ENCODE measurements at places on chromosomes 1 and 21.
A peak's percentile ranks its signal among the peaks of the same experiment; 100 is the strongest.

- no peak for DNase-seq
Measured at GRCh38 chr1:61967750-61968149, 225.5 kb downstream of the PATJ start.

GRCh38 chr1:165117482-165117881 lies 239.0 kb downstream of the LMX1A start:
- DNase-seq: no peak

DNA sequence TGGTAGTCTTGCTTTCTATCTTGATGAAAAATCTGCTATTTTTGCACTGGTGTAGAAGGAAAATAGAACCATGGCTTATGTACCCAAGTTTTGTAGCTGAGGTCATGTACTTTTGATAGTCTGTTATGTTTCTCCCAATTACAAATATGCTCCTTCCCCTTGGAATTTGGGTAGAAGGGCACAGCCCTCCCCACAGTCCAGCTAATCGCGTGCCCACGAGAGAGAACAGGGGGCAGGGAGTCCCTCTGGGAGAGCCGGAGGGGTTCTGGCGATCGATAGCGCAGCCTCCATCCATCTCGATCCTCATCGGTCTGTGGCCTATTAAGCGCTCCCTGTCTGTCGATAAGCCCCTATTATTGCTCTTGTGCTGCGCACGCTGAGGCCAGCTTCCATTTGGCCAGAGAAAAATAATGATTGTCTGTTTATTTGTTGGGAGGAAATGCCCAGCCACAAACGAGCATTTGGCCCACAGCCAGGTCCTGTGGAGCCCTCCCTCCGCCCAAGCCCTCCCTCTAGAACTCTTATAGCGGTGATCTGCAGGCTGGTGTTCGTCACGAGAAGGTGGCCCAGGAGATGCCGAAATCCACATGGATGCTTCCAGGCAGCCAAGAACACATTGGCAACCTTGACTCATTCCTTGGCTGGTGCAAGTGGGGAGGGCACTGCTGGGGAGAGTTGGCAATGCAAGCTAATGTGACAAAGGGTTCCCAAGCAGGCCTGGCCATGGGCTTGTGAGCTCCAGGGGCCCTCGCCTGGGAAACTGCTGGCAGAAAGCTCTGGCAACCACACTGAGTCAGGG lies 134.7 kb upstream of the TNR start:
- DNase-seq: no peak

GRCh38 chr1:179127163-179127895 lies 45.5 kb downstream of the TOR3A start:
- no peak for DNase-seq

DNA sequence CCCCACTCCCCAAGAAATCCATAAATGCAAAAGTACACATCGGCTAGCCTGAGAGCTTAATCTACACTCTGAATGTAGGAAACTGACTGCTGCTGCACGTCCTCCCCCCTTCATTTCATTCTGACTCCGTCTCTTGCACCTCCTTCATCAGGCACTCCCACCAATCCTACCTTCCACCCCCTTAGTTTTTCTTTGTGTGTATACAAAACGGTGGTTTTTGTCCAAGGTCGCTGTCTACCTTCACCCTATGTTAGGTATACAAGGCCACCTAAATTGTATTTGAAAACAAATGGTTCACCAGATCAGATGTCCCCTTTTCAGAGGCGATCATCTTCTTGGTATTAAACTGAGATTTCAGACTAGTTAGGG lies 1.9 kb downstream of the WDR26 start:
- DNase-seq: peak; percentile 19

GRCh38 chr1:67173988-67174387 lies 7.7 kb downstream of the IL23R start:
- DNase-seq: no peak

DNA sequence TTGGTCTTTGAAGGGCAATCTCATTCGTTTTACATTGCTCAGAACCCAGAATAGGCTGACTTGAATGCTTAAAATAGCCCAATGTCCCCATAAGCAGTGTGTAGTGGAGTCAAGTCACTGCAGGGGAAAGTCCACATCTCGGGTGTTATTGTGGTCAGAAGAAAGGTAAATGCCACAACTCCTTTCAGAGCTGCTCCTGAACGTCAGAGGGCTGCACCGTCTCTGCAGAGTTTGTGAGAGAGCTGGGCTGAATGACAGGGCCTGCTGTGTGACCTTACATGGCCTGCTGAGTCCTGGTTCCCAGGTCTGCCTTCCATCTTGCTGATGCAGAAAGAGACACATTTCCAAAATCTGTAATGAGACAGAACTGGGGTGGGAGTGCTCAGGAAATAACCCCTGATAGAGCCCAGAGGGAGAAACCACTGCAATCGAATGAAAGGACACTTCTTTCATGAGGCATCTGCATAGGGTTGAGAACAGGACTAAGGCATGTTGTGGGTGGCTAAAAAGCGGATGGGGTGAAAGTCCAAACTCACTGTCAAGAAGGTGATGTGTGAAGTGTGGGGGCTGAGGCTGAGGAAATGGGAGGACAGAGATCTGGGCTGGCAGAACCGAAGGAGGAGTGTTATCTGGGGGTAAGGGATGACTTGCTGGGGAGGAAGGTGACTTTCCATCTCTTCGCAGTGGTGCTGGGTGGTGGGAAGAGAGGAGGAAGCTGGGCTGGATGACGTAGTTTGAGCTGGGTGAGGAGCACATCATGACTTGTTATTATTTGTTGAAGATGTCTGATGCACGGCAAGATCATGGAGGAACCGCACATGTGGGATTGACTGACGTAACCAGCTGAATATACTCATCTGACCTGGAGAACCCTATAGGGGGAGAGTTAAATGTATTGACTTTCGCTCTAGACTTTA lies 33.7 kb downstream of the XCL2 start:
- no peak for DNase-seq

DNA sequence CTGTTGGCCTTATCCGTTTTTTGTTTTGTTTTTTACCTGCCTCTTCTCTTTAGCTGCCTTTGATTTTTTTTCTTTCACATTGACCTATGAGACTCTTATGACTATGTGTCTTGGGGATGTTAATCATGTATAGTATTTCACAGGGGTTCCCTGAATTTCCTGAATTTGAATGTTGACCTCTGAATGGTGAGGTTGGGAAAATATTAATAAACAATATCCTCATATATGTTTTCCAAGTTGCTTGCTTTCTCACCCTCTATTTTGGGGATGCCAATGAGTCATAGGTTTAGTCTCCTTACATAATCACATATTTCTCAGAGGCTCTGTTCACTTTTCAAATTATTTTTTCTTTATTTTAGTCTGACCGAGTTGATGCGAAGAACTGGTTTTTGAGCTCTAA lies 29.6 kb downstream of the GBP5 start:
- DNase-seq: no peak

- no peak for DNase-seq
Measured at GRCh38 chr1:203655671-203656070, 29.0 kb downstream of the ATP2B4 start.

- no peak for DNase-seq
Measured at GRCh38 chr1:203536980-203537455, 43.1 kb downstream of the OPTC start.

GRCh38 chr1:205739348-205740160 lies 10.4 kb downstream of the NUCKS1 start:
- DNase-seq: peak; percentile 37

DNA sequence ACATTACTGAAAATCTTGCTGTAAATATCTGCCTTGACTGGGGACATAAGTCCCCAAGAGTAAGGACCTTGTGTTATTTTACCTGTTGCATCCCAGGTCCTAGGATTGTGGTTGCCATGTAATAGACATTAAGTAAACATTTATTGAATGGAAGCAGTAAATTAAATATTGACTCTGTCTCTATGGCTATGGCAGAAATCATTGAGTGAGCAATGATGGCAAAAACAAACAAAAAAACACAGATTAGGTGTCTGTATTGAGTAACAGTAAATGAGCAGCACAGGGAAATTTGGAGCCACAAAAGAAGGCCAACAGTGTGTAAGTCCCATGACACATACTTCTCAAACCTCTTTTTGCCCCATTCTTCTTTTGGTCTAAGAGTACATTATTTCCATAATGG lies 240.4 kb downstream of the NFIA start:
- no peak for DNase-seq
